Occipital lobe (tissue), 3 donors: ENCODE measurements at places on chromosomes 3 and 15. TPM values are rescaled to one million over a fixed set of nuclear protein-coding genes. Genes with fewer than 3 reads are reported as not detected.

Gene SH3GL3
- 186 TPM for total RNA-seq

Gene KCNAB1
- 15.3 TPM for total RNA-seq

Gene KNG1
- not detected for total RNA-seq

Gene PPP4R2
- 139 TPM for total RNA-seq

Gene MITF
- total RNA-seq: 2.7 TPM

GRCh38 chr15:82751308-82751707 lies 41.6 kb upstream of the AP3B2 start:
- DNase-seq: no peak

- no peak for DNase-seq
These were observed 16.9 kb downstream of the CD47 start for GRCh38 chr3:108073764-108074431.
